ENCODE measurements at places on chromosomes 12 and 14.

GRCh38 chr14:92507174-92507768 is 6.3 kb upstream of the RIN3 start:
- no peak overlapping the region for H3K4me3 ChIP-seq
- H3K36me3 ChIP-seq, result no peaks in the 10 kb centered on the region
- H3K27me3 ChIP-seq, result no peaks in the 10 kb centered on the region

GRCh38 chr12:11482955-11483354 is 87.6 kb upstream of the PRB2 start:
- no peaks in the 10 kb centered on the region for H3K36me3 ChIP-seq
- H3K4me1 ChIP-seq, result no peaks in the 10 kb centered on the region
- no peak overlapping the region for H3K27ac ChIP-seq
- no peak for DNase-seq
- H3K27me3 ChIP-seq, result no peaks in the 10 kb centered on the region
- H3K4me3 ChIP-seq, result no peak overlapping the region

DNA sequence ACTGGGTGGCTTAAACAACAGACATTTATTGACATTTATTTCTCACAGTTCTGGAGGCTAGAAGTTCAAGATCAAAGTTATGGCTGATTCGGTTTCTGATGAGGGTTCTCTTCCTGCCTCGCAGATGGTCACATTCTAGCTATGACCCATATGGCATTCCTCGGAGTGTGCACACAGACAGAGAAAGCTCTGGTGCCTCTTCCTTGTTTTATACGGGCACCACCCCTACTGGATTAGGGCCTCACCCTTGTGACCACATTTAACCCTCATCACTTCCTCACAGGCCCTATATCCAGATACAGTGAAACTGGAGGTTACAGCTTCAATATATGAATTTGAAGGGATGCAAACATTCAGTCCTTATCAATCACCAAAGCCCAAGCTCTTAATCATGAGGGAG is 77.0 kb upstream of the OVCH1 start:
- no peak for DNase-seq
- no peak overlapping the region for H3K4me3 ChIP-seq
- no peaks in the 10 kb centered on the region for H3K36me3 ChIP-seq
- no peaks in the 10 kb centered on the region for H3K27me3 ChIP-seq
- peaks cover 8% of the 10 kb centered on the region for H3K4me1 ChIP-seq

DNA sequence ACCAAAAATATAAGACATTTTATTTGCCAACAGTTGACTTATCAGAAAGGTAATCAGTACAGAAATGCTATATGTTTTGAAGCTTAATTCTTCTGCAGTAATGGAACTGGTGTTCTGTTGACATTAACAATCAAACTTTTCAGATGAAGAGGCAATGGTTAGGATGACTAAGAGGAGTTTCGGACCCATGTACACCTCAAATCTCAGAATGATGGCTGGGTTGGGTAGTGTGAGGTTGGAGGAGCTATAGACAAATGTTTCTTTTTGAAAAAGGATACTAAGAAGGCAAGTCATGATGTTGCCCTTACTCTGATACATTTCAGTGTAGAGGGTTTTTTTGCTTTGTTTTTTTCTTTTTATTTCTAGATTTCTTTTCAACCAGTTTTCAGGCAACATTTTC is 66.9 kb downstream of the KNTC1 start:
- no peaks in the 10 kb centered on the region for H3K4me1 ChIP-seq
- no peak for DNase-seq
- H3K27ac ChIP-seq, result no peak overlapping the region
- H3K4me3 ChIP-seq, result no peak overlapping the region
- peaks cover 8% of the 10 kb centered on the region for H3K36me3 ChIP-seq

Data from upper lobe of left lung (tissue), 6 donors.